Activated T-helper 17 cell treated with anti-CD3 and anti-CD28 coated beads, Interleukin-2, amount 50 U/mL, for 72 hours (primary cell): ENCODE measurements at places on chromosomes 12 and 14. TPM values are rescaled to one million over a fixed set of nuclear protein-coding genes. Genes with fewer than 3 reads are reported as not detected.

DNA sequence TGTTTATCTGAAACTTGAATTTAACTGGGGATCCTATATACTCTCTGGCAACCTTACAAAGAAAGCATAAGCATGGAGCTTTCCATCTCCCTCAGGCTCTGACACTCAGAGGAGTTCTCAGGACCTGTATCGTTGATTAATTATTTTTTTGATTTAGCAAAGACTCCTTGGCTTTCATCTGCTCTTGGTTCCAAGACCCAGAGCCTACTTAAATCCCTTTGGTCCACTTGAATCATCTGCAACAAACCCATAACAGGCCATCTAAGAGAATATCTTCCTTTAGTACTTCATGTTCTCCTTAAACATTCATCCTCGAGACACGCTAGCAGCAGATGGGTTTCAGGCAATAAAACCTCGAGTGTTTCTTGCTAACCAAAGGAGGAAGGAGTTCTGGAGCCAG, 85.4 kb downstream of the ZFP36L1 start:
- no peak for ATAC-seq
- H3K36me3 ChIP-seq = no peaks in the 10 kb centered on the region
- H3K27me3 ChIP-seq = no peaks in the 10 kb centered on the region
- H3K4me1 ChIP-seq = peaks cover 38% of the 10 kb centered on the region
- no peak overlapping the region for H3K4me3 ChIP-seq
- H3K27ac ChIP-seq = no peak overlapping the region

GRCh38 chr14:81565441-81566290, 32.0 kb upstream of the SEL1L start:
- H3K36me3 ChIP-seq = no peaks in the 10 kb centered on the region
- no peak overlapping the region for H3K27ac ChIP-seq
- H3K4me3 ChIP-seq = no peak overlapping the region

The PPP4R4 gene
- total RNA-seq = 68.2 TPM

DNA sequence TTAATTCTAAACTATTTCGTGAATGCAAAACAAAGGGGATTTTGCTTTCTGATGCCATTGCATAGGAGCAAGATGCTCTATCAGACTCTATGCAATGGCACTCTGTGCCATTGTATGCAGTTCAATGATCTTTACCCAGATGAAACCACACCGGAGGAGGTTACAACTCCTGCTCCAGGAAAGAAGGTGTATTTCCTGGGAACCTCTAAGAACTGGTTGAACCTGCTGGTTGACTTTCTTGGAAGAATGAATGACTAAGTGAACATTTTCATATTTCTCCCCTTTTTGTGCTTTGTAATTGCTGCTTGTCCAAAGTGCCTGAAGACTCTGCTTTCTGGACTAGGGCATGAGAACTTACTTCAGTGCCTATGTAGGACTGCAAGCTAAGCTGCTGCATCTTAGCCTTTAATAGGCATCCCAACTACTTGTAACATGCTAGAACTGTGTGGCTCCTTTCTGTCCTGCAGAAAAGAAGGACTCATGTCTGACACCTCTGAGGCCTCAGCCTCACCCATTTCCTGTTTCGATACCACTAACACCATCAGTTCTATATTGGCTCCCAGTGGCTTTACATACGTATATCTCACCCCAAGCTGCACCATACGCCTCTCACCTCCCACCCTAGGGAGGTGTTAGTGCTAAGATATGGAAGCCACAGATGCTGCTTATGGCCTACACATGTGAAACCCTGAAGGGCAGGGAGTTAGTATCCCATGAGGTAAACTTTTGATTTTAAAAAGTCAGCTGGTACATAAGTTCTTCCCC, 193.5 kb upstream of the CNOT2 start:
- no peak overlapping the region for H3K27ac ChIP-seq
- no peaks in the 10 kb centered on the region for H3K36me3 ChIP-seq
- H3K4me1 ChIP-seq = no peaks in the 10 kb centered on the region
- H3K27me3 ChIP-seq = peaks cover 22% of the 10 kb centered on the region
- ATAC-seq = peak; percentile 92
- no peak overlapping the region for H3K4me3 ChIP-seq
